Femur (tissue), 1 donor: ENCODE measurements at places on chromosomes 6 and 20.
A peak's percentile ranks its signal among the peaks of the same experiment; 100 is the strongest.

DNA sequence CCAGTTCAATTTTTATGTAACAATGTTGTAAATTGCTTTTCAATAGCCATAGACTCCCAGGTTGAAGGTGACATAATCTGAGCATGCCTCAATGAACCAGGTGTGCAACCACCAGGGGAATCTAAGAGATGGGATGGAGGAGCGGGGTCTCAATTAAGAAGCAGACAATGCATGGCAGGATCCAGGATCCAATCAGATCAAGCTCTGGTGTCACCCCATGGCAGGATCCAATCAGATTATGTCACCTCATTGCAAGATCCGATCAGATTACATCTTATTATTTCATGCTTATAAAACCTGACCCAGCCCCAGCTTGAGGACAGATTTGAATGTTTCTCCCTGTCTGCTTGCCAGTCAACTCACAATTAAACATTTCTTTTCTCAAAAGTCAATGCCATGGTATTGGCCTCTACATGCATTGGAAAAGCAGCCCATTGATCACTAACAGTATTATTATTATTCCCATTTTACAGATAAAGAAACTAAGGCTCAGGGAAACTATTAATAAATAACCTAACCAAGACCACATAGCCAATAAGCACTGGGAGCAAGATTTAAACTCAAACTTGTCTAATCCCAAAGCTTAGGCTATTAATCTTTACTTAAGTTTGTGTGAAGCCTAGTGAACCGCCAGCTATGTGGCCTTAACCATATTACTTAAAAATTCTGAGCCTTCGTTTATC lies 14.3 kb upstream of the SIRT5 start:
- no peak for DNase-seq

GRCh38 chr6:70160276-70160675 lies 142.6 kb downstream of the COL9A1 start:
- DNase-seq = no peak

- no peak for DNase-seq
Observed at GRCh38 chr6:17902974-17903373, 84.5 kb downstream of the KIF13A start.

DNA sequence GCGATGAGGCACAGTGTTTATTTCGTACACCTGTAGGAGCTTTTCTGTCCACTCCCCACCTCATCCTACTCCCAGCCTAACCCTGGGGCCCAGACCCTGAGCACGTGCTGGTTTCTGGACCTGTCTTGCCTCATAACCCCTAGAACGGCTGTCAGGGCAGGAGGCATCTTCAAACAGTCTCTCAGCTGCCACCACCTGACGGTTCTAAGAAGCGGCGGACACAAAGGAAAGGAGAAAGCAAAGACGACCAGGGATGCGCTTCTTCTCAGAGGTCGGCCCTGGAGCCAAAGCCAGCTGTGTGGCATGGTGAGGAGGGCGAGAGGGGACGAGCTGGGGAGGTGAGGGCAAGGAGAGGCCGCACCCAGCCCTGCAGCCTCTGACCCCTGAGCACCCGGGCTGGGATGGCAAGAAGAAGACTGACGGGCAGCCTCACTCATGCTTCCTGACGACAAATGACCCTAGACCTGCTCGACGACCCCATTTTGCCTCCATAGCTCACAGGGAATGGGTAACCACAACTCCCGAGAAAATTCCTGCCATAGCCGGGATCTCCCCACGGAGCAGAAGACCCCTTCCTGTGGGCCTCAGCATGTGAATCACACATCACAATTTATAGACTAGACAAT lies 62.1 kb downstream of the WDR27 start:
- DNase-seq = no peak

GRCh38 chr6:75155631-75156030 lies 50.2 kb downstream of the COL12A1 start:
- DNase-seq = no peak

DNA sequence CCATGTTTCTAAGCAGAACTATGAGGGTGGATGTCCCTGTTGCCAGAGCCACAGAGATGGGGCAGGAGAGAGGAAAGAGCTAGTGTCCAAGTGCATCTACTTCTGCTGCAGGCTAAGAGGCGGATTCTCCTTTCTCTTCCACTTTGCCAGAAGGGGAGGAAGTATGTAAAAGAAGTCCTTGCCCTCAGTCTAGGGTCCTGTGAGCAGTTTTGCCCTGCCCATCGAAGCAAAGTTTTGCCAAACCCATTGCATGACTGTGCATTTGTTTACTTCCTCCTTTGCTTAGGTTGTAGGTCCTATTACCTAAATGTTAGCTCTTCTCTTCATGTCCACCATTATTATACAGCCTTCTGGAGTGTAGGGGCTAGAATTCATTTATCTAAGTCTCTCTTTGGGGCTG lies 106.2 kb upstream of the ARMC2 start:
- DNase-seq = no peak

GRCh38 chr6:125099211-125100073 lies 54.1 kb upstream of the TPD52L1 start:
- peak; percentile 73 for DNase-seq

DNA sequence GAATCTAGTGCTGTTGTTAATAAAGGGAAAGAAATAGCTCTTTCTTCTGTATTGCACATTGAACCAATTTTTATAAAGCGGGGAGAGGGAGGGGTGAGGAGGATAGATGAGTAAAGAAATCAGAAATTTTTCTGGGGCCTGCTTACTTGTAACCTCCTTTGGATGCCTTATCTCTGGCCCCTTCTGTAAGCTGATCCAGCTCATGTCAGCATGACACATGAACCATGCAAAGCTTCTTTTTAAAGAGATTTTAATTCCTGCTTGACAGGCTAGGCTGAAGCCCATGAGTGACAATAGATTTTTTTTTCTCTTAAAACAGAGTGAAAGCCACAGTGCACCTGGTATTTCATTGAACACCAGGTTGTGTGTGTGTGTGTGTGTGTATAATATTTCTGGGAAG lies 325.3 kb downstream of the PRL start:
- no peak for DNase-seq

- no peak for DNase-seq
Observed at GRCh38 chr6:43395776-43396175, 26.3 kb upstream of the ZNF318 start.

GRCh38 chr20:57907131-57908000 lies 197.6 kb upstream of the PMEPA1 start:
- DNase-seq = peak; percentile 48
